ENCODE measurements at places on chromosomes 4 and X. TPM values are rescaled to one million over a fixed set of nuclear protein-coding genes. Genes with fewer than 3 reads are reported as not detected.

The ZNF41 gene
- 3.8 TPM for total RNA-seq

The BMX gene
- total RNA-seq, result 2.9 TPM

The PNMA5 gene
- not detected for total RNA-seq

The GAGE1 gene
- not detected for total RNA-seq

The EXOC1L gene
- total RNA-seq, result not detected

The MAGEC3 gene
- not detected for total RNA-seq

The MMRN1 gene
- 2.0 TPM for total RNA-seq

The ARHGAP6 gene
- total RNA-seq, result 19.8 TPM

The SORBS2 gene
- 27.4 TPM for total RNA-seq

The CXCL11 gene
- total RNA-seq, result not detected

The CDK16 gene
- 112 TPM for total RNA-seq

Measured in cardiac atrium fibroblast (primary cell).